ENCODE measurements at places on chromosomes 5 and 9. TPM values are rescaled to one million over a fixed set of nuclear protein-coding genes. Genes with fewer than 3 reads are reported as not detected.
A peak's percentile ranks its signal among the peaks of the same experiment; 100 is the strongest.

Gene CCT5
- 1,334 TPM for total RNA-seq

Gene ANKRD18A
- total RNA-seq = 2.2 TPM

Gene PKD2L2
- total RNA-seq = not detected

Gene NOXA1
- 0.51 TPM for total RNA-seq

Gene AK8
- not detected for total RNA-seq

Gene AGXT2
- total RNA-seq = not detected

GRCh38 chr9:78685471-78685870, 388.5 kb downstream of the PSAT1 start:
- H3K27ac ChIP-seq = no peak overlapping the region
- H3K4me3 ChIP-seq = no peak overlapping the region
- H3K36me3 ChIP-seq = no peaks in the 10 kb centered on the region
- no peaks in the 10 kb centered on the region for H3K27me3 ChIP-seq
- DNase-seq = no peak

DNA sequence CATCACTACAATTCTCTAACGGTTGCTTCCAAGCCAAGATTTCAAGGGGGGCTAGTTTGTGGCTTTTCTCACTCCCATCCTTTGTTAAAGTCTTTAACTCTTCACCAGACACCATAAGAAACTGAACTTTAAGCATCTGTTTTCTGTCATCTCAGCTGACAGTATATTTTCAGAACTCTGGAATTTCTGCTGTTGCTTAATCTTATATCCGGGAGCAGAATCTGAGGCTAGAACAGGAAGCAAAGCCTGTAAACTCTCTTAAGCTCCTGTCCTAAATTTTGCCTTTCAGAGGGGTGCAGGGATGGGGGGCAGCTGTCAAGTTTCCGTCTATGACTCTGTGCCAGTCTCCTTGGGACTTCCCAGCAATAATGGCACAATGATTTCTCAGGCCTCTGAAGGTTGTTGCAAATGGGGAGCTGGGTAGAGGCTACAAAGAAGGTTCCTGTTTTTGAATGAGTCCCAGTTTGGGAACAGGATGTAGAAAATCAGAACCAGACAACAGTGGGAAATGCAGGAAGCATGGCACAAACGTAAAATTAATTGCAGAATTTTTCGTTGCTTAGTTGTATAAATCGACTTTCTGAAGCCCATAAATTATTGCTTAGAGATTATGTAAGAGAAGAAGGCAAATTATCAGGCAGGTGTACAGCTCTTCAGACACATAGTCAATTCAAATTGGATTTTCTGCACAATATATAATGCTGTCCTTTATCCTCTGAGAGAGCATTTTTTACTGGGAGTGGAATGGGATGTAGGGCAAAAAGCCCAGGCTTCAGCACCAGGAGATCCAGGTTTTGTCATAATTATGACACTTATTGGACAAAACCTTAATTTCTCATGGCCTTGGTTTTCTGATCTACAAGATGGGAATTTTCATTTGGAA, 430.9 kb downstream of the DMAC1 start:
- no peak overlapping the region for H3K4me3 ChIP-seq
- H3K36me3 ChIP-seq = no peaks in the 10 kb centered on the region
- no peak for DNase-seq
- H3K4me1 ChIP-seq = no peaks in the 10 kb centered on the region
- H3K27ac ChIP-seq = no peak overlapping the region
- no peaks in the 10 kb centered on the region for H3K27me3 ChIP-seq

- peak; percentile 91 for DNase-seq
- peak overlapping the region; percentile 48 for H3K27ac ChIP-seq
- no peaks in the 10 kb centered on the region for H3K36me3 ChIP-seq
- peaks cover 24% of the 10 kb centered on the region for H3K4me1 ChIP-seq
- no peaks in the 10 kb centered on the region for H3K27me3 ChIP-seq
Observed at GRCh38 chr9:35844628-35845270, 15.7 kb downstream of the TMEM8B start.

DNA sequence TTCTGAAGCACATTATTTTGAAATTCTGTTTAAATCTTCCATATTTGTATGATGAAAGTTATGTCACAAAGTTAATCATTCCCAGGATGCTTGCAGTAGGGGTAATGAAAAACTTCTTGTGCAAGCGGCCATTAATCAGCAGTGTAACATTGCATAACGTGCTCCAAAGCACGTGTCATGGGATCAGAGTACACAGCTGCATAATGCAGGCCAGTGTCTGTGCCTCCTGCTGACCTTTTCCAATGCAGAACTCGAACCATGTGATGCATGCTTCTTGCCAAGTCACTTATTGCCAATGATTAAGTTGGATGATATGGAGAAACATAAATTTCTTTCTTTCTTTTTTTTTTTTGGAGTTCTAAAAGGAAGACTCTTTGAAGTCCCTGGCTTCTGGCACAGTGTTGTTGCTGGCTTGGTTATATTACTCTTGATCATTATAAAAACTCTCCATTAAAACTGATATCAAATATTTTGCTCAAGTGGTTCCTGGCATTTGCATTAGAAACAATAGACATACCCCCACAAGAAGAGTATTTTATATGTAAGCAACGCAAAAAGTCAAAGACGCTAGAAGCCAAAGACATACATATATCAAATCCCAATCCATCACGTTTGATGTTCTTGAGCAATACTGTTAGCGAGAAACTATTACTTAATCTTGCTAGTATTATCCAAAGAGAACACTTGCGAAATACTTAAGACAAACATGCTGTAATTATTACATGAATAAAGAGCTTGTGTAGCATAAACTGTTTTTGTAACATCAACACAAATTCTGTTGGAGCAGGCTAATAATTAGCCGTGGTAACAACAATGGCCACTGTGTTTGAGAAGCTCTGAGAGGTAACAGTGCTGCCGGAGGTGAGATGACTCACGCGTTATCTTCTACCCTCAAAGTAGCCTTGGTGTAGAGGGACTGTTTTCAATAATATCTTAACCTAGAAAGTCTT, 164.2 kb downstream of the AUH start:
- peaks cover 39% of the 10 kb centered on the region for H3K4me1 ChIP-seq
- DNase-seq = peak; percentile 68
- no peaks in the 10 kb centered on the region for H3K36me3 ChIP-seq
- peak overlapping the region; percentile 69 for H3K27ac ChIP-seq
- no peak overlapping the region for H3K4me3 ChIP-seq

GRCh38 chr9:135116881-135117280, 29.4 kb downstream of the OLFM1 start:
- H3K36me3 ChIP-seq = no peaks in the 10 kb centered on the region
- no peak overlapping the region for H3K27ac ChIP-seq
- DNase-seq = no peak
- no peaks in the 10 kb centered on the region for H3K4me1 ChIP-seq

GRCh38 chr9:21968331-21969010, 25.7 kb downstream of the CDKN2A start:
- no peak for DNase-seq
- no peaks in the 10 kb centered on the region for H3K27me3 ChIP-seq
- H3K4me3 ChIP-seq = no peak overlapping the region

- H3K4me1 ChIP-seq = peaks cover 52% of the 10 kb centered on the region
- no peaks in the 10 kb centered on the region for H3K36me3 ChIP-seq
- peak overlapping the region; percentile 53 for H3K27ac ChIP-seq
- H3K27me3 ChIP-seq = no peaks in the 10 kb centered on the region
- DNase-seq = peak; percentile 70
- H3K4me3 ChIP-seq = no peak overlapping the region
Observed at GRCh38 chr9:22143799-22144625, 134.9 kb upstream of the CDKN2B start.

- no peaks in the 10 kb centered on the region for H3K4me1 ChIP-seq
- H3K4me3 ChIP-seq = no peak overlapping the region
- H3K27me3 ChIP-seq = no peaks in the 10 kb centered on the region
- H3K27ac ChIP-seq = no peak overlapping the region
Observed at GRCh38 chr9:95065224-95065623, 252.3 kb downstream of the FANCC start.

DNA sequence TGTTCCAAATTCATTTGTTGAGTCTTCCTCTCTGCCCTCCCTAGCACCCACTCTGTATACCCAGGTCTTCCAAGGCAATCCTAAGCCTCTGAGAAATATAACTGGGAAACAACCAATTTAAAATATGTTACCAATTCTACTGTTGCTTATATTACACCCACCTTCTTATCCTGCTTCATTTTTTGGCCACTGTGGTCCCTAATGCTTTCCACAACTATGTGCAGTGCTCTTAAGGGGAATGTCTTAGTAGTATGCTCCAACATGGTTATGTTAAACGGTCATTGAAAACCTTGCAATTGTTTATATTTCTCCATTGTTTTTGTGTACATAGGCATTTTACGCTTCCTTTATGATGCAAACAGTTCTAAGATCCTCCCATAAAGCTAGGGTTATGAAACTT, 273.1 kb upstream of the HAPLN1 start:
- no peaks in the 10 kb centered on the region for H3K27me3 ChIP-seq

- no peaks in the 10 kb centered on the region for H3K4me1 ChIP-seq
- no peak overlapping the region for H3K27ac ChIP-seq
- H3K36me3 ChIP-seq = peaks cover 20% of the 10 kb centered on the region
- no peak overlapping the region for H3K4me3 ChIP-seq
- DNase-seq = no peak
- H3K27me3 ChIP-seq = no peaks in the 10 kb centered on the region
Observed at GRCh38 chr9:120569556-120569955, 10.4 kb downstream of the CDK5RAP2 start.

- no peak overlapping the region for H3K4me3 ChIP-seq
- H3K27ac ChIP-seq = no peak overlapping the region
- peaks cover 25% of the 10 kb centered on the region for H3K4me1 ChIP-seq
Observed at GRCh38 chr5:103114440-103114839, 5.5 kb downstream of the GIN1 start.

DNA sequence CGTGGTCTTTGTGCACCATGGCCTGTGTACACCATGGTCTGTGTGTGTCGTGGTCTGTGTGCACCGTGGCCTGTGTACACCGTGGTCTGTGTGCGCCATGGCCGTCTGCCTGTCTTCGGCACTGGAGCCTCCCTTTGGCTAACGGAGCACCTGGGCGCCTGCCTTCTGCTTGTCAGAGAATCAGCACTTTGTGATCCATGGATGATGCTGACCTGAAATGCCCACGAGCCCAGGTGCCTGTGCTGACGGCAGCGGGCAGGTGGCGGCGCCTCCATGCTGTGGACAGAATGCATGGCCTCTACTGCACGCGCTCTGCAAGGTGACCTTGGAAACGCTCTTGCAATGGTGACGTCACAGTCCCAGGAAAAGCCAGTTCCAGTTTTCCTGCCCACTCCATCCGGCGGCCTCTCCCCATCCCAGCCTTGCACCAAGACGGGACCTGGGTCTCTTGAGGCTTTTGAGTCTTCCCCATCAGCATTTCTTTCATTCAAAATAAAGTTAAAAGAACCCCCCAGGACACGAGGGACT, 14.6 kb downstream of the LCN9 start:
- H3K27ac ChIP-seq = no peak overlapping the region
- H3K4me3 ChIP-seq = no peak overlapping the region
- H3K36me3 ChIP-seq = no peaks in the 10 kb centered on the region
- H3K4me1 ChIP-seq = no peaks in the 10 kb centered on the region
- H3K27me3 ChIP-seq = peaks cover 11% of the 10 kb centered on the region
- no peak for DNase-seq

DNA sequence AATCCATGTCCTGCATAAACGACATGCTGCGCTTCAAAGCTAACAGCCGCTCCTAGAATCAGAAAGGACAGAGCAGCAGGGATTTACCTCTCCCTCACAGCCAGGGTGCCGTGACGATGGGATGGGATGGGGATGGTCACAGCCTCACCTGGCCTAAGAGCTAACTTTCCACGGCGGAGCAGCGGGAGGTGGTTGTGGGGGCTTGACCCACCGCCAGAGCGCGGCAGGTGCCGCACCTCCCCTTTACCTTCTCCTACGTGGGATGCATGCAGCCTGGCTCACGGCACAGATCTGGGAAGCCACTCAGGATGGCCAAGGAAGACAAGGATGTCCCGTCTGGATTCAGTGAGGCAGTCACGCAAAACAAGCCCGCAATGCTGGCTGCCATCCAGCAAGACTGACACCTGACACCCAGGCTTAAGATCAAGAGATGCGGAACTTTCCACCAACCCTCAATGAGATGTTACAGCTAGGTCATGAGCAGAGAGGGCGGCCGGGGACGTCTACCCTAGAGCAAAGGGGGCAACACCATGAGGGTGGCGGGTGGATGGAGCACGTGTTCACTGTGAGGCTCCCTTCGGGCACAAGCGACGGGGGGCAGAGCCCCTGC, 5.8 kb downstream of the BRD9 start:
- H3K27me3 ChIP-seq = no peaks in the 10 kb centered on the region
- H3K36me3 ChIP-seq = peaks cover 91% of the 10 kb centered on the region
- H3K4me3 ChIP-seq = no peak overlapping the region
- peaks cover 10% of the 10 kb centered on the region for H3K4me1 ChIP-seq
- DNase-seq = no peak

DNA sequence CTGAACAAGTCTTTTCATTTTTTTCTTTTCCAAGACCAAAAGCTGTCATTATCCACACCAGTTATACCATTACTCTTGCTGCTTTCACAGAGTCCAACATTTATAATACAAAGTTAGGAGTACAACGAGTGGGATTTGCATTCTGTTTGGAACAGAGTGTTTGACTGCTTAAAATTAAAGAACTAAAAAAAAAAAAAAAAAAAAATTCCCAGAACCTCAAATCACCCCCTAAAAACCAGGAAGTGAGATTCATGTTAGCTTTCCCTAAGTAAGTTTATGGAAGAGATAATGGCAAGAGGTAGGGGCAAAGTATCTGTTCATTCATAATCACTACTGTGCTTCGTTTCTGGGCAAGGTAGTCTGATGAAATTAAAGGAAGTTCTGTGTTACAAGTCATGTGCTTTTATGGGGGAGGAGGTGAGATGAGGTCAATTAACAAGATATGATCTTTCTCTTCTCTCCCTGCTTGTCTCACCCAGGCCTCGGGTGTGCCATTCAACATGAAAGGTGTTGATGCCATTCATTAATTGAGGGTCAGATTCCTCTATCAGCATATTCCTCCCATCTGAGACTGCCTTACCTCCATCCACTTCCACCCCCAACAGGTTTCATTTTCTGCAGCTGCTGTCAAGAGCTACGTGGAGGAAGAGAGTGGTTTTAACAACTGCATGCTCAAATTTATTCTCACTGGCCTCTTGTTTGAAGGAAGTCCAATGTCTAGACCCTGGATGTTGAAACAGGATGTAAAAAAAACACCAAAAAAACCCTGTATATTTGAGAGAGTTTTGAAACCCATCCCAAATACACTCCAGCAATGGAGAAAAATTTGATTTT, 58.1 kb downstream of the MARCHF3 start:
- H3K4me1 ChIP-seq = no peaks in the 10 kb centered on the region
- no peak for DNase-seq
- H3K4me3 ChIP-seq = no peak overlapping the region

- H3K36me3 ChIP-seq = no peaks in the 10 kb centered on the region
- H3K27me3 ChIP-seq = no peaks in the 10 kb centered on the region
- DNase-seq = no peak
- H3K4me1 ChIP-seq = peaks cover 19% of the 10 kb centered on the region
Observed at GRCh38 chr5:51385216-51385615, 2.0 kb downstream of the ISL1 start.
